Pancreas (tissue), 10 donors: ENCODE measurements at places on chromosomes 2 and 18.
A peak's percentile ranks its signal among the peaks of the same experiment; 100 is the strongest.

GRCh38 chr2:207316484-207316883, 150.7 kb upstream of the KLF7 start:
- DNase-seq = no peak

GRCh38 chr2:160613466-160614153, 120.0 kb upstream of the RBMS1 start:
- no peak for DNase-seq

DNA sequence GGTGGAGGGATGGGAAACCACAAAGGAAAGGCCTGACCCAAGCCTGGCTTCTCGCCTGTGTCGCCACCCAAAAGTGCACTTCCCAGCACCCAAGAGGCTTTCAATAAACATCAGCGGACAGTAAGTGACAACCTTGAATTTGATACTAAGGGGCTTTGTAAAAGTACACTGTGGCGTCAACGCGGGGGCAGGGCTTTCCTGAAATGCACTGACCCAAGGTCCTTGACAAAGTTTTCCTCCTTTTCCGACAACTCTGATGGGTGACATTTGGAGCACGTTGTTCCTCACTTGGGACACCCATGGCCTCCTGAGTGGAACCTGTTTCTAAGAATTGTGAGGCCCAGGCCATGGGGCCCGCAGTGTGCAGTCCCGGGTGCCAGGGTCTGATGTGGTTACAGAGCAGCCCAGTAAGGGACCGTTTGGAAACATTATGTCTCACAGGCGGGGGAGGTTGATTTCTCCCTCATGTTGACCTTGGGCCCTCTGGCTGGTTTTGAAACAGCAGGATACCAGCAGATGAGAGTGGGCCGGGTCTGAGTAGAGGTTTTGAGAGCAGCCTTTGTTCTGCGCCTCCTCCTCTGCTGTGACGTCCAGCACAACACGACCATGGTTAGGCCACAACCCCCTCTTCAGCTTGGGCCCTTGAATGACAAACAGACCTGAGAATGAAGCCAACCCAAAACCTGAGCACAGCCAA, 2.8 kb upstream of the ZBTB14 start:
- no peak for DNase-seq

- DNase-seq = no peak
Measured at GRCh38 chr2:71082402-71083252, 14.2 kb downstream of the NAGK start.

GRCh38 chr2:26049641-26050040, 15.8 kb downstream of the RAB10 start:
- no peak for DNase-seq

DNA sequence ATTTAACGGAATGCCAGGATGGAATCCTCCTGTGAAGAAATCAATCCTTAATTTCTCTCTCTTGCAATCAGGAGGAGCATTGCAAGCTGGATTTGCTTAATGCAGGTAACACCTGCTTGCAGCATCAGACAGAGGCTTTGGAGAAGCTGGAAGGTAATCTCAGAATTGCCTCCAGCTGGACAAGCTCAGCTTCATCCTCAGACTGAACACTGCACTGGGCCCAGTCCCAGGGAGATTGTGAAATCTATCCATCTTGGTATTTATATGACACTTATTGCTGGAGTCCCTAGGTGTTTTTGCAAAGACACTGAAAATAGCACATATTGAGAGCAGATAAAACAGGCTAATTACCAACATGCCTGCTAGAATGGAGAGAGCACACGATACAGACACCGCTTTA, 179.4 kb upstream of the SESTD1 start:
- DNase-seq = no peak

DNA sequence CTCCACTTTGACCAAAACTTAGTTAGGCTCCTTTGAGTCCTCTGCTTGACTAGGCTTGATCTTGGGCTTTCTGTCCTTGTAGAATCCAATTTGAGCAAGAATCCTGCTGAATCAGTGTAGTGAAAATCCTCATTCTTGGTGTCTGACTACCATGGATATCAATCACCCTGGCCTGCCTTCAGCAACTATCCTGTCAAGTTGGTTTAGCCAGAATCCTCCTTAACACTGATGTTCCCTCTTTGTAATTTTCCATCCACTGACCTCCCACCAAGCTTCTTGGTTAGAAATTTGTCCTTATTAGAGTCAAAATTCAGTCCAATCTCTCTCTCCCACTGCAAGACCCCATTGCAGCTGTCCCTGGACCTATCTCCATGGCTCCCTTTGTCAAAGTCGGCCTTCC, 494 bp upstream of the RBM45 start:
- no peak for DNase-seq

GRCh38 chr2:47249157-47249900, 94.2 kb upstream of the STPG4 start:
- no peak for DNase-seq

DNA sequence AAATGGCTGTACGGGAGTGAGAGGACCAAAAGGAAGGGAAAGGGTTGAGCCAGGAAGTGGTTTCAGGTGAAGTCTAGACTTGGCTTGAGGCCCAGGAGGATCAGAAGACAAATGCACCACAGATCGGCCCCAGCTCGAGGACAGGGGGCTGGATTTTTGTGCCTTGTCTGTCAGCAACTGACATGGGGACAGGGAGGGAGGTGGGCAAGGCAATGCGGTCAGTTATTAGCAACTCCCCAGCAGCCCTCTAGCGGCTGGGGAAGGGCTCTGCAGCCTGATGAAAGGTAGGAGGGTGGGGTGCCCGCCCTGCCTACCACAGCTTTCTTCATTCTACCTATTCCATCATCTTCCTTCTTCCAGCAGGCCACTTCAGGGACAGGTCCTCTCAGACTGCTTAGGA, 50.0 kb downstream of the CPO start:
- peak; percentile 65 for DNase-seq

GRCh38 chr2:10007435-10007834, 35.9 kb upstream of the KLF11 start:
- no peak for DNase-seq

GRCh38 chr18:42274488-42275137, 319.6 kb downstream of the PIK3C3 start:
- no peak for DNase-seq

DNA sequence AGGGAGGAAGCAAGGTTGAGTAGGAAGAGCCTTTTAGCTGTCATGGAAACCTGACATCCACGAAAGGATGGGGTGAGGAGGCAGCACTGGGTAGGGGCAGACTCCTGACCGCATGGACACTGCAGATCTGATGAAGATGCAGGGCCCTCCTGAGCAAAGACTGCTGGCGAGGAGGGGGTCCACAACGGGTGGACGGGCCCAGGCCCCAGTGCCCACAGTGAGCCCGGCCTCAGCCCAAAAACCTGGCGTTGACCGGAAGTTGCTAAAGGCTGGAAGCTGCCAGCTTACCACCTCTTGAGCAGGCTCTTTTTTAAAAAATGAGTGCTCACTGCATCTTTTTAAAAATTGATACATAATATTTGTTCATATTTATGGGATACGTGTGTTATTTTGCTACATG, 247.3 kb downstream of the SH3BP4 start:
- no peak for DNase-seq

- no peak for DNase-seq
Measured at GRCh38 chr2:48600917-48601316, 16.7 kb upstream of the GTF2A1L start.

DNA sequence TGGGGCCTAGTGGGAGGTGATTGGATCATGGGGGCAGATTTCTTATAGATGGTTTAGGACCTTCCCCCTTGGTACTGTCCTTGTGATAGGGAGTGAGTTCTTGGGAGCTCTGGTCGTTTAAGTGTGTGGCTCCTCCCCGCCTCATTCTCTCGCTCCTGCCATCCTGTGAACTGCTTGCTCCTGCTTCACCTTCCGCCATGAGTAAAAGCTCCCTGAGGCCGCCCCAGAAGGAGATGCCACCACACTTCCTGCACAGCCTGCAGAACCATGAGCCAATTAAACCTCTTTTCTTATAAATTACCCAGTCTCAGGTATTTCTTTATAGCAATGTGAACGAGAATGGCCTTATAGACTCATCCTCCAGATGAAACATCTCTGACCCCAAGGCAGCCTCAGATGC, 101.5 kb downstream of the KCNF1 start:
- DNase-seq = no peak

DNA sequence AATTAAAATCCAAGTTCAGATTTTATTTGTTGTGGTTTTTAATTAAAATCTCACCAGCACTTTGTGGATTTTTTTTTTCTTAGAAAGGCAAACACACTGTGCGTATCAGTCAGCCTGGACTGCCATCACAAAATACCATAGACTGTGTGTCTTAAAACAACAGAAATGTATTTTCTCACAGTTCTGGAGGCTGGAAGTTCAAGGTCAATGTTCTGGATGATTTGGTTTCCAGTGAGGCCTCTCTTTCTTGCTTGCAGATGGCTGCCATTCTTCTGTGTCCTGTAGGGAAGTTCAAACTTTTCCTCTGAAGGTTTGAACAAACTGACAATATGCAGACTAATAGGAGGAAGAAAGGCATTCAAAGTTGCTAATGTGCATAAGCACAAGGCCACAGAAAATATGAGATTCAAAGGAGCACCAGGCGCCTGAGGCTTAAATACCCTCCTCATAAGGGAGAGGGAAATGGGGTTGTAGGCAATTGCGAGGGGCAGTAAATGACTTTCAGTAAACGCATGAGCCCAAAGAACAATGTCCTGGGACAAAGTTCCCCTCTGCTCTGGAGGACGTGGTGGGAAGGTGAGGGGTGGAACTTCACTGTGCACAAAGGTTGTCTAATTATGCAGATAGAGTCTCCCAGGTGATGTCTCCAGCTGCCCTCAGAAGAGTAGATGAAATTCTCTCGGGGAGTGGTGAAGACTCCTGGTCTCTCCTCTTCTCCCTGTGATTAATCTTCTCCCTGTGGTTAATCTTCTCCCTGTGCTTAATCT, 26.5 kb upstream of the KCNF1 start:
- DNase-seq = no peak

DNA sequence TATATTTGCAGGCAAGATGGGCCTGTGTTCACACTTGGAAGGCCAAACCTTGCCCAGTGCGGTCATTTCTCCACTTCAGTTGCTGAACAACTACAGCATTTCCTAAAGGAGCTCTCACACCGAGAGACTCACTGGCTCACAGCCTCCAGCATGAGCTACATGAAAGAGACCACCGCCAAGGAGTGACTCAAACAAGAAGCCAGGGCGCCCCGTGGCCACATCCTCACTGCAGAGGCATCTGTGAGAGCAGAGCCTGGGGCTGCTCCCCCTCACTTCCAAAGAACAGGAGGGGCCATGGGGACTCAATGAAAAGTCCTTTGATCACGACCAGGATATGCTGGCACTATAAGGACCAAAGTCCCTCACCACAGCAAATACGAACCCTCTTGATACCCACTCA, 50.0 kb downstream of the TMEM163 start:
- DNase-seq = no peak

GRCh38 chr2:207149249-207150213, 16.2 kb downstream of the KLF7 start:
- no peak for DNase-seq

DNA sequence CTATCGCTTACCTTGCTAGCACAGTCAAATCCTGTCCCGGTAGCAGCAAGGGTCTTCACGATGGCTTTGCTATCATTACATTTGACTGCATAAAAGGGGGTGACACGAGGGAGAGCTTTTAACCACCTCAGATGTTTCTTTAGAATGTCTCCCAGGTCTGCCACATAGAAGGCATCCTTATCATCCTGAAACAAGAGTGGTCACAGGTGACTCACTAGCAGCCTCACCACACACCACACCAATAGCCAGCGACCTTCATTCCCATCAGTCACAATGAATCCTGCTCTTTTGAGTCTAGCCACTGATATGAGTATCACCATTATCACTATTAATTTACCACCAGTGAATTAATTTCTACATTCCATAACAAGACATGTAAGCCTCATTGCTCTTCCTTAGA, 3.7 kb downstream of the ODC1 start:
- DNase-seq = no peak

DNA sequence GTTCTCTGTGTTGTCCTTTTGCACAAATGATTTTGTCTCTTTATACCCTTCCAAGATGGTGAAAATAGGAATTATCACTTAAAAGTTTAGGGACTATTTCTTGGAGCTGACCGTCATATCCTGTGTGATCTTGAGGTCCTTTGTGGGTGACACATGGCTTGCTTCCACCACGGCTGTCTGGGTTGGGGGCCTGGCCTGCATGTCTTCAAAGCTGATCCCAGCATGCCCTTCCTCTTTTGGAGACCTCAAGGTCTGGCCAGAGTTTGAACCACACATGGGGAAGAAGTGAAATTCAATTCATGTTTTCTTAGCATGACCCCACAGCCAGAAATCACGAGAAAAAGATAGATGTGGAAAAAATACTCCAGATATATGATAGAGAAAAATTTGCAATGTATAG, 14.0 kb downstream of the SFTPB start:
- no peak for DNase-seq

DNA sequence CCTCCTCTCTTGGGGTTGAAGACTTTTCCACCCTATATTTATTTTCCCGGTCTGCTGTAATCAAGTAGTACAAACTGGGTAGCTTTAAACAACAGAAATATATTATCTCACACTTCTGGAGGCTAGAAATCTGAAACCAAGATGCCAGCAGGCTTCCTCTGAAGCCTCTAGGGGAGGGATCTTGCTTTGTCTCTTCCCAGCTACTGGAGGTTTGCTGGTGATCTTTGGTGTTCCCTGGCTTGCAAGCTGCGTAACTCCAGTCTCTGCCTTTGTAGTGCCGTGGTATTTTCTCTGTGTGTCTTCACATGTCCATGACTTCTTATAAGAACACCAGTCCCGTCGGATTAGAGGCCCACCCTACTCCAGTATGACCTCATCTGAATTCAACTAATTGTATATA, 44.4 kb downstream of the MYO3B start:
- no peak for DNase-seq

DNA sequence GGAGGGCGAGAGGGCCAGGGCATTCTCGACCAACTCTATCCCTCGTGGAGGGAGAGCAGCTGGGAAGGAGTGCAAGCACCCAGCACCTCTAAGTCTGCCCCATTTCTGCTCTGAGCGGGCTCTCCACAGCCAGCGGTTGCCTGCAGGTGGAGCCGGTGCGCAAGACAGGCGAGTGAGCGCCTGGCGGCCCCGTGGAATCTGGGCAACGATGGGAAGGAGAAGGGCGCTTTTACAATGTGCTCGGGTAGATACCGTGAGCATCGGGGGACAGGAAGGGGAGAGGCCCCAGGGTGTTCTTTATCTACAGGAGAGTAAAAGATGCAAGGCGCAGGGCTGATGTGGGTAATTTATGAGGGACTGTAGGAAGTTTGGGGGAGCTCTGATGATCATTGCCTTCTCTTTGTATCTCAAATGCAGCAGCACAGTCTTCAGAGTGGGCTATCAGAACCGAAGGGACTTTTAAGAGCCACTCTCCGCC, 867 bp upstream of the TTL start:
- DNase-seq = peak; percentile 82

GRCh38 chr2:38260469-38260868, 116.6 kb downstream of the ATL2 start:
- no peak for DNase-seq
